ENCODE measurements at places on chromosomes 16 and 17. TPM values are rescaled to one million over a fixed set of nuclear protein-coding genes. Genes with fewer than 3 reads are reported as not detected.

FAM20A gene
- total RNA-seq: not detected

TVP23A gene
- total RNA-seq: not detected

PDPR gene
- 20.4 TPM for total RNA-seq

SYT17 gene
- 0.14 TPM for total RNA-seq

SLC2A4 gene
- 0.25 TPM for total RNA-seq

CIAO3 gene
- 34.3 TPM for total RNA-seq

CCL7 gene
- not detected for total RNA-seq

PER1 gene
- 25.8 TPM for total RNA-seq

MT1E gene
- total RNA-seq: 438 TPM

OR1A1 gene
- not detected for total RNA-seq

KRTAP4-4 gene
- total RNA-seq: not detected

IRX5 gene
- 4.8 TPM for total RNA-seq

SLFN12L gene
- total RNA-seq: not detected

GAST gene
- 0.37 TPM for total RNA-seq

TBC1D3G gene
- not detected for total RNA-seq

MFAP4 gene
- not detected for total RNA-seq

TP53TG3B gene
- total RNA-seq: not detected
